ENCODE measurements at places on chromosomes 16 and 17.

DNA sequence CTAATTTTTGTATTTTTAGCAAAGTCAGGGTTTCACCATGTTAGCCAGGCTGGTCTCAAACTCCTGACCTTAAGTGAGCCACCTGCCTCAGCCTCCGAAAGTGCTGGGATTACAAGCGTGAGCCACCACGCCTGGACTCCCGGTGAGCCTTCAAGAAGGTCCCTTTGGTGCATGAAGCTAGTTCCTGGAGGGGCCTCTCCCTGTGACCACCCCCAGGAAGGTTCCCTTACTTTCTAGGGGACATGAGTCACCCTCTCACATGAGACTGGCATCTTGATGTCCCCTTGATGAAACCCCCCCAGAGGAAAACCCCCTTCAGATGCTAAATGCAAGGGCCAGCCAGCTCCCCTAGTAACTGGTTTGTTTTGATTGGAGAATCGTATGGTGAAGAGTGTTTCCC lies 12.8 kb downstream of the CARHSP1 start:
- DNase-seq = no peak

DNA sequence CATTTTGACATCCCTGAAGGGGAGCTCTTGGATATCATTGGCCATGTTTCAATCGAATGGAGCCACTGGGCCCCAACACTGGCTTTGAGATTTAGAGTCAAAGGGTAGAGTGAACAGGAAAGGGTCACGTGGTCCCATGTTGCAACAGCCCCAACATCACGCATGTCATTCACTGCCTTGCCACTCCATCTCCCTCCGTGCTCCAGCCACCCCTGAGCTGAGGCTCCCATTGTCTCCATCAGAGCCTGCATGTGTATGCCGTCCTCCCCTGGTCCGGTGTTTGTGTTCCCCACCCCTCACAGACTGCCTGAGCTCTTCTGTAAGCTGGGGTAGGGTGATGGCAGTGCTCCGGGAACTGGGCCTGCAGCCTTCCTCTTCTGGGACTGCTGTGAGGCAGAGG lies 12.1 kb downstream of the NFE2L1 start:
- no peak for DNase-seq

GRCh38 chr16:22786284-22786683 lies 27.7 kb upstream of the HS3ST2 start:
- DNase-seq = no peak

- no peak for DNase-seq
These were observed 4.0 kb upstream of the DLX4 start for GRCh38 chr17:49964769-49965523.

DNA sequence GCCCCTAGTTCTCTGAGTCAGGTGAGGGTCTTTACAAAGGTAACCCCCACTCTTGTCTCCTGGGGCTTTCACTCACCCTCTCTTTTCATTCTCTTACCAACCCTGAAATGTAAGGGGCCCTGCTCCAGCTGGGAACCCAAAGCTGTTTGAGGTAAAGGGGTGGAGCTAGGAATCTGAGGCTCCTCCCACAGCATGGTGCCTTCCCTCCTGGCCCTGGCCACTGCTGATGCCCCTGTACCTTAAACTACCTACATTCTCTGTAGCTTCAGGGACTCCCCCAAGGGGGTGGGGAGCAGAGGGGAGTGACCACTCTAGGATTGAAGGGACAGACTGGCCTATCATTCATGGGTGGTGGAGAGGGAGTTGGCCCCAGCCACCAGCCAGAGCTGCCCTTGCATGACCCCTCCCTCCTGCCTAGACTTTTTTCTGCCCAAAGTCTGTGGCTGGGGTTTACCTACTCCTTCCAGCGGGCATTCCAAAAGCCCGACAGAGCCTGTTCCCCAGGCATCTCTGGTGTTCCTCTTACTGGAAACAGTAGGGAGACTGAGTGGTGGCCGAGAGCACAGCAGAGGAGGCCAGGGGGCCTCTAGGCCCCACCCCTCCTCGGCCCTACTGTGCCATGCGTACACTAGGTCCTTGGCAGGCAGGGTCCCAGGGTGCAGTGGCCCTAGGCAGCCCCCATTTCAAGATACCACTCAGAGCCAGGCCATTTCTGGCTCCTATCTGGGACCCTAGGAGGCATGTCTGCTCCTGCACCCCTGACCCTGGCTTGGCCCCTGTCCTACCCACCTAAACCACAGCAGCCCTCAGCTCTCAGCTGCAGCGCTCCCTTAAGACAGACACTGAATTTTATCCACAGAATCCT lies 9.5 kb downstream of the DOK4 start:
- no peak for DNase-seq

DNA sequence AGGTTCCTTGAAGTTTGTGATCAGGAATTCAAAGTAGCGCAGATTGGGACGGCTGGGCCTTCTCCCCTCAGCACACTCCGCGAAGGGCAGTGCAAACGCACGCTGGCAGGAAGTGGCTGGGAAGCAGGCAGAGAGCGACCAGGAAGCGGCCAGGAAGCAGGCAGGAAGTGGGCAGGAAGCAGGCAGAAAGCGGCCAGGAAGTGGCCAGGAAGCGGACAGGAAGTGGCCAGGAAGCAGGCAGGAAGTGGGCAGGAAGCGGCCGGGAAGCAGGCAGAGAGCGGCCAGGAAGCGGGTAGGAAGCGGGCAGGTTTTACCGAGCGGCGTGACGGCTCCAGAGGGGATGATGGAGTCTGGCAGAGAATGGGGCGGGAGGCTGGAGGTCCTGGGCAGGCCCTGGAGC lies 3.2 kb downstream of the DPEP1 start:
- no peak for DNase-seq

GRCh38 chr17:11097121-11097520 lies 143.9 kb upstream of the SHISA6 start:
- no peak for DNase-seq

DNA sequence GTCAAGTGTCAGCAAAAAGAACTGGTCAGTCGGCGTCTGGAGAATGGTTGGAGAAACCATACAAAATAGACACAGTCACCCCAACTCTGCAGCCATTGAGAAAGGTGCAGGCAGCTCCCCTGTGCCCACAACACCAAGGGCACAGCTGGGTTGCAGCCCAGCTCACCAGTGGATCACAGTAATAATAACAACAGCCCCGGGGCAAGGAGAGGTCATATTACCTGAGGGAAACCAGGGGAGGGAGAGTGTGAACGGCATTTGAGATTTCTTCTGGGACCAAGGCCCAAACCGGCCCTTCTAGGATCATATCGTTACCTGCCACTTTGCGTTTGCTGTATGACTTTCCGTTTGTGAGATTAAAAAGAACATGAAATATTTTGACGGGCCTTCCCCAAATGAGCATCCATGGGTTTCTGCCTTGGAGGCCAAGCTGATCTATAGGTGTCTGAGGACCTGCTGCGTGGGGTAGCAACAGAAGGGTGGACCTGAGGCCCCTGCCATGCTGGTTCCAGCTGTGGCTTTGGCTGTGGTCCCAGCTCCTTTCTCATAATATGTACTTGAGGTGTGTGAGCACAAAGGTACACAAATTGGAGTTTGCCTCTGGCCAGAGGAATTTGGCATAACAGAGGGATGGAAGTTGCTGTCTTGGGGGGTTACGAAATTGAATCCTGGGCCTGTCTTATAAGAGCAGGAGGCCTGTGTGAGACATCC lies 154.6 kb downstream of the CMIP start:
- DNase-seq = peak; percentile 78

DNA sequence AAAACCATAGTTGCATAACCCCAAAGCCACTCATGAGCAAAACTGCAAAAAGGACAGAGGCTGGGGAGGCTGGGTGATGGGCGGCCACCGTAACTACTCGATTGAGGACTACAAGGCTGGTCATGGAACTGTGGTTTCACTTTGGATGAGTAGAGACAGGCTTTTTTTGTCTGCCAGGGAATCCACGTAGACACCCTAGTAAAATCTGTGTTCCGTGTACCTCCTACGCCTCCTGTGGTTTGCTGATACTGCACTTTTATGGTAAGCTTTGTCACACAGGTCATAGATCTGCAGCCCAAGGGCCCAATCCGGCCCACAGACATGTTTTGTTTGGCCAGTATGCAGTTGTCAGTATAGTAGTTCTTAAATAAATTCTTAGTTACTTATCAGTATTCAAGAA lies 2.2 kb upstream of the TLCD3B start:
- DNase-seq = no peak

DNA sequence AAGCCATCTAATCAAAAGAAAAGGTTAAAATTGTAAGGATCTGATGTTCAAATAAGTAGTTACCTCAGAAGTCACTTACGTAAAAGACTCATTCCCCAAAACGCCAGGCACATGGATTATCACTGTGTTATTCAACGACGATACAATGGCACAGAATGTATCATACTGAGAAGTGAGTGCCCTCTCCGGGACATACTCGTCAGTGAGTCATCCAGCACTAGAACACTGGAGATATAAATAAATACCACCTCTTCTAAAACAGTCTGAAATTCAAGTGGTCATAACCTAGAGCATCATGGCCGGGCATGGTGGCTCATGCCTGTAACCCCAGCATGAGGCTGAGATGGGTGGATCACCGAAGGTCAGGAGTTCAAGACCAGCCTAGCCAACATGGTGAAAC lies 24.9 kb downstream of the USP31 start:
- DNase-seq = peak; percentile 84

DNA sequence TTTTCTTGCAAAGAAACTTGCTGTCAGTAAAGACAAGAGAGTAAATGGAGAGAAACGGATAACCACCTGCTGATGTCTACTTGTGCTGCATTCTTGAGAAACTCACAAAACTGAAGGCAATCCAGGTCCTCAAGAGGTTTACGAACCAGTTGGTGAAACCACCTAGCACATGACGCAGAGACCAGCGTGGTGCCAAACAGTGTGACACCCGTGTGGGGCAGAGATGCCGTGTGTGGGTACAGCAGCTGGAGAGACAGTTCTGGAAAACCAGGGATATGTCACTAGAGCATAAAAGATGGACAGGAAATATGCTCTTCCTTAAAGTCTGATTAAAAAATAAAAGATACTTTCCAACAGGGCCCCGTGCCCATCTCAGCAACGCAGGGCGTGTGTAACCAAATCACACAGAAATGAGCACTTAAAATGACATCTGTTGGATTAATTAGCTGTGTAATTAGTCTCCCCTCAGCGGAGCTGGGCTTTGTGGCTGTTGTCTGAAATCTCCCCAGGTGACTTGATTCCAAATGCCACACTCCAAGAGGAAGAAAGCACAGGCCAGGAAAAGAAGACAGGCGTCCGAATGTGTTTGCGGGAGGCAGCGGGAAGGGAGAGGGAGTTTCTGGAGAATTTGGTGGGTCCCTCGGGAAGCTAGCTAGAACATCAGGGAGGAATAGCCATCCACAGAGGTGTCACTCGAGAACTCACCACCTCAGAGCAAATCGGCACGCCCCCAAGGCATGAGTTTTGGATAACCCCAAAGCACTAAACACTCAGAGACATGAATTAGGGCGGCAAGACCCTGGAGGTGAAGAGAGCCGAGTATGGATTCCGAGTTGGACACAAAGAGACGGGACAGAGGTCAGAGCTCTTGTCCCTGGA lies 109.8 kb downstream of the ZFHX3 start:
- DNase-seq = no peak

DNA sequence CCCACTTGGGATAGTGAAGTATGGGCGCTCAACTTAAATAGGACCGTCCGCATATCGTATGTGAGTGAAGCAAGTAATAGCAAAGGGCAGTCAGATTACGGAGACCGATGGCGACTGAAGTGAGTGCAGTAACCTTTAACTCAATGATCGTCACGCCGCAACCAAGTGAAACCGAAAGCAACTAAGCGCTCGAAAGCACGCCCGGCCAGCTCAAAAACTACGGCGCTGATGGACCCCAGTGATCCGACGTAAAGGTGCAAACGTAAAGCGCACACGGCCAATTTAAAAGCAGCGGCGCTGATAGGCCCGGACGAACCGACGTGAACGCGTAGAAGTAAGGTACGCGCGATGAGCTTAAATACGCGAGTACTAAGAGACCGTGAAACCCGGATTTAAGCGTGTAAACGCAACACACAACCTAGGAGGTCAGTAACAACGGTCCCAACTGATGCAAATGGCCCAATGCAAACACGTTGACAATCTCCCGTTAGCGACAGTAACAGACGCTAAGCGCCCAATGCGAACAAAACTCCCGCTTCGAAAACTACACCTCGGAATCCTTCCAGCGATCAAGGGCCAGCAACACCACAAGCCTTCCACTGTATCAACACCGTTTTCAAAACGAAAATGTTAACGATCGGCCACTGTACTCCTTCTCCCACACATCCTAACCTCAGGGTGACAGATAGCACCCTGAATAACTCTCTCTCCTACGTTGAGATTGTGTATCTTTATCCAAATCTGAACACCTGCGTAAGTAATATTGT lies 37.9 kb upstream of the ARL4D start:
- peak; percentile 99 for DNase-seq

DNA sequence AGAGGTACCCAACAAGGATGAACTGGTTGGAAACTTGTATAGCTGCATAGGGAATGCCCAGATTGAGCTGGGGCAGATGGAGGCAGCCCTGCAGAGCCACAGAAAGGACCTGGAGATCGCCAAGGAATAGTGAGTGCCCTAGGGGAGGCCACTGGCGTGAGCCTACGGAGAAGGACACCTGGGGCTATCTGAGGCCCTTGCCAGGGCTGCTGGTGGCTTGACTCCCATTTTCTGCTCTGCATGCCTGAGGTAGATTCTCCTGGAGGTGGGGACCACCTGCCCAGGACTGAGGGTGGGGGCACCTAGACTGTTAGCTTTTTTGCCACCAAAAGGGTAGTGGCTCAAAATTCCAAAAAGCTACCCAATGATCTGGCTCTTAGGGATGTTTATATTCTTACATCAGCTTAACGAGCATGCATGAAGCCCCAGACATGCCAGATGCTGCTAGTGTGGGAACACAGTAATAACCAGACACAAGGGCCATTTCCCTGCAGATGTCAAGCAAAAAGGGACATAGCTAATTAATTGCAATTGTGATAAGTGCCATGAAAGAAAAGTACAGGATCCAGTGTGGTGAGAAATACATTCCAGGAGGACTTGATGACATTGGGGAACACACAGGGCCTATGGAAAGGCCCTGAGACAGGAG lies 8.8 kb downstream of the ODAD4 start:
- no peak for DNase-seq

- no peak for DNase-seq
These were observed at the start of gene DOC2A for GRCh38 chr16:30010844-30011713. Gene DOC2A, minus strand, starts transcription at chr16:30011027. Its CDS starts 805 bp downstream, at chr16:30010222.

DNA sequence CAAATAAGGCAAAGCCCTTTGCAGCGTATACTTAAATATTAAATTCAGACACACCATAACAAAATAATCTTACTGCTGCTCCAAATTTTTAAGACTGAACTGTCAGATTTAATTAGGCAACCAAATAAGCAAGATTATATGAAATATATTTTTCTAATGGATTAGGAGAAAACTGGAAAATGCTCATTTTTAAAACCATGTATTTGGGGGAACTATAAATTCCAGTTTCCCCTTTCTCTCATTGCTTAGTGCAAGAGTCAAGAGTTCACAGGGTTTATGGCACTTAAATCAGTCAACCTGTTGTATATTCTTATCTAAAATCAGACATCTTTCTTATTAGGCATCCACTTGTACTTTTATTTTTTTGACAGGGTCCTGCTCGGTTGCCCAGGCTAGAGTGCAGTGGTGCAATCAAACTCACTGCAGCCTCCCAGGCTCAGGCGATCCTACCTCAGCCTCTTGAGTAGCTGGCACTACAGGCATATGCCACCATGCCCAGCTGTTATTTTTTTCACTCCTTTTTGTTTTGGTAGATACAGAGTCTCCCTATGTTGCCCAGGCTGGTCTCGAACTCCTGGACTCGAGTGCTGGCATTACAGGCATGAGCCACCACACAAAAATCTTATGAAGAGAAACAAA lies 2.1 kb upstream of the KANSL1 start:
- no peak for DNase-seq

- no peak for DNase-seq
These were observed 6.2 kb downstream of the EPN3 start for GRCh38 chr17:50538549-50539410.

Measured in MCF 10A (cell line).